ENCODE measurements at places on chromosomes 13 and 19. TPM values are rescaled to one million over a fixed set of nuclear protein-coding genes. Genes with fewer than 3 reads are reported as not detected.

The DMRTC2 gene
- not detected for total RNA-seq

The CYP2F1 gene
- total RNA-seq: not detected

The BAX gene
- total RNA-seq: 129 TPM

The FNDC3A gene
- 34.4 TPM for total RNA-seq

The WTIP gene
- 21.5 TPM for total RNA-seq

The S1PR5 gene
- 0.65 TPM for total RNA-seq

The MYH14 gene
- total RNA-seq: 0.89 TPM

The ZNF577 gene
- 4.4 TPM for total RNA-seq

The NCR1 gene
- not detected for total RNA-seq

The TGFBR3L gene
- total RNA-seq: 4.4 TPM

The PRR20B gene
- total RNA-seq: not detected

The KLK11 gene
- not detected for total RNA-seq

The ANGPTL4 gene
- 28.2 TPM for total RNA-seq

The PCID2 gene
- 42.7 TPM for total RNA-seq

The KLK8 gene
- total RNA-seq: not detected

The PRTN3 gene
- total RNA-seq: not detected

The ANGPTL8 gene
- total RNA-seq: not detected

The SHISA7 gene
- total RNA-seq: not detected

The ZNF446 gene
- 6.2 TPM for total RNA-seq

The ETHE1 gene
- total RNA-seq: 106 TPM

The TRPM4 gene
- total RNA-seq: 7.7 TPM

The RNF225 gene
- 0.13 TPM for total RNA-seq

The ANKRD24 gene
- total RNA-seq: under 0.01 TPM

The CGB3 gene
- total RNA-seq: not detected

The KRTDAP gene
- not detected for total RNA-seq

The CALR3 gene
- not detected for total RNA-seq

The NLRP7 gene
- total RNA-seq: not detected

The IGFL1 gene
- not detected for total RNA-seq

The GDF15 gene
- total RNA-seq: 20.4 TPM

The RXFP2 gene
- total RNA-seq: not detected

The OR7D2 gene
- 0.51 TPM for total RNA-seq

The ATP1A3 gene
- total RNA-seq: 0.49 TPM

The CEACAM16 gene
- not detected for total RNA-seq

The CRYL1 gene
- total RNA-seq: 14.8 TPM

The VSTM1 gene
- not detected for total RNA-seq

The ZNF524 gene
- 18.4 TPM for total RNA-seq

The ZNF99 gene
- total RNA-seq: not detected

The ZNF180 gene
- 3.6 TPM for total RNA-seq

The FAM98C gene
- 11.6 TPM for total RNA-seq

The APC2 gene
- 0.98 TPM for total RNA-seq

The LAIR1 gene
- not detected for total RNA-seq

The RBM26 gene
- total RNA-seq: 14.2 TPM

The CCDC70 gene
- not detected for total RNA-seq

The C1QTNF9B gene
- total RNA-seq: 0.38 TPM

The RRAS gene
- total RNA-seq: 71.7 TPM

The CYP2A7 gene
- not detected for total RNA-seq

The GZMM gene
- total RNA-seq: not detected

The C19orf73 gene
- total RNA-seq: 6.0 TPM

The ZNF418 gene
- total RNA-seq: 7.7 TPM

The SLC7A10 gene
- not detected for total RNA-seq

The RDH8 gene
- total RNA-seq: not detected
